AML-193 (cell line): ENCODE measurements at places on chromosomes 2 and 18.

- no peak for DNase-seq
Measured at GRCh38 chr18:13335903-13336302, 117.3 kb downstream of the LDLRAD4 start.

DNA sequence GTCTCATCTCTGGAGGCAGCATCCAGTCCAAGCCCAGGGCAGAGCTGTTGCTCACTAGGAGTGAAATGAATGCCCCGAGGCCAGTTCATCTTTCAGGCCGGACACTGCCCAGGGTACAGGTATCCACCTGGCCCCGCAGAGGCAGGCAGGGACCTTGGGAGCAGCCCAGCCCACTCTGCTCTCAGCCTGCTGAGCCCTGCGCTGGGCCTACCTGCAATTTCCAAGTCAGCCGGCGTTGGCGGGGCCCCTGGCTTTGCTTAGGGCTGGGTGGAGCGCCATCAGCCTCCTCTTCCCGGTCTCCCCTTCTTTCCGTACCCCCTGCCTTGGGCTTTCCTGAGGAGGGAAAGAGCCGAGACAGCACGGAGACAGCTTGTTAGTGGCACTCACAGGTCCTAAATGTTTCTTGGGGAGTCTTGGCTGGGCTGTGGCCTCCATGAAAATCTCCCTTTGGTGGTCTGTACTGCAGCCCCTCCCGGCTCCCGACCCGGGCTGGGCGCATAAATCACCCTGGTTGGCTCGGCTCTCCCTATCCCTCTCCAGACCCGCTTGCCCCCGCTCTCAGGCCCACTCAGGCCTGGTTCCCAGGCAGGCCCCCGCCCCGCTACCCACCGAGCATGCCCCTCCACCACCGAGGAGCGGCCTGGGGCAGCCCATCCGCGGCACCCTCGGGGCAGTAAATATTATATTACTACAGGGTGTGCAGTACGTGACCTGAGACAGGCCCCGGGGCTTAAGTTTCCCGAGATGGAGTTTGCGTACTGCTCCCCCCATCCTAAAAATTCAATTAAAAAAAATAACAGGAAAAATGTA lies 106.7 kb downstream of the DYSF start:
- DNase-seq: no peak

GRCh38 chr2:118309946-118310680 lies 221.8 kb downstream of the INSIG2 start:
- DNase-seq: no peak

GRCh38 chr2:78416625-78417300 lies 608.7 kb upstream of the REG3G start:
- no peak for DNase-seq

- no peak for DNase-seq
Measured at GRCh38 chr18:64082054-64082453, 66.8 kb downstream of the LINC00305 start.

- DNase-seq: no peak
Measured at GRCh38 chr2:204293884-204294747, 251.2 kb upstream of the PARD3B start.

GRCh38 chr2:239041062-239041461 lies 193.2 kb downstream of the TWIST2 start:
- DNase-seq: no peak

DNA sequence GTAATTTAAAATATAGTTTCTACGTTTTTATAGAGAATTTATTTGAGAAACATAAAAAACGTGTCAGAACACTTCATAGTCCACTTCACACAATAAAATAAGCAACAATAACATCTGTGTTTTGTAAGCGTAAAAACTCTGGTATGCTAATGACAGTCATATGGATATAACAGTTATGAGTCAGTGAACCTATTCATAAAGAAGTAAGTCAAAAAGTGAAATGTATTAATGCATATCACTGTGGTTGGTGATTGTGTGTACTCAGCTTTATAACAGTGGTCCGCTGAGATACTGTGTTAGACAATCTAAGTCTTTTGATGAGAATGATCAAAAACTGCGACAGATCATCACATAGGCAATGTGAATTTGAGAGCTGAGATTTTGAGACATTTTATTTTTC lies 153.2 kb downstream of the WDR7 start:
- DNase-seq: no peak

- DNase-seq: peak; percentile 24
Measured at GRCh38 chr2:9230881-9231280, 24.3 kb downstream of the ASAP2 start.

- DNase-seq: no peak
Measured at GRCh38 chr2:144679942-144680341, 160.0 kb upstream of the ZEB2 start.

DNA sequence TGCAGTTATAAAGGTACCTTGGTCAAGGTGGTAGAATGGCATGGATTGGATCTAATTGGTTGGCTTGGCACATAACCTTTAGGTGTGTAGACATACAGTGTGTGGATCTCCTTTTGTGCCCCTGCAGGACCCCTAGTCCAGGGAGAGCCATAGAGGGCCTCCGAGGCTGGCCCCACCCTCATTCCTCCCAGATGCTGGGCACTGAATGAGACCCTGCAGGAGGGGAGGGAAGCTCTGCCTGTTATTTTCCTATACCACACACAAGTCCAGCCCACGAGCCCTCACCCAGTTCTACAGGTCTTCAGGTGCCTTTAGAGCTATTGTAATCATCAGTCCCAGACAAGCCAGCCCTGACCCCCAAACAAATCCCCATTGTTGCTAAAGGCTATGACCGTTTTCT lies 58.9 kb downstream of the KCNF1 start:
- DNase-seq: no peak

GRCh38 chr2:201734111-201734510 lies 35.7 kb upstream of the MPP4 start:
- DNase-seq: no peak

DNA sequence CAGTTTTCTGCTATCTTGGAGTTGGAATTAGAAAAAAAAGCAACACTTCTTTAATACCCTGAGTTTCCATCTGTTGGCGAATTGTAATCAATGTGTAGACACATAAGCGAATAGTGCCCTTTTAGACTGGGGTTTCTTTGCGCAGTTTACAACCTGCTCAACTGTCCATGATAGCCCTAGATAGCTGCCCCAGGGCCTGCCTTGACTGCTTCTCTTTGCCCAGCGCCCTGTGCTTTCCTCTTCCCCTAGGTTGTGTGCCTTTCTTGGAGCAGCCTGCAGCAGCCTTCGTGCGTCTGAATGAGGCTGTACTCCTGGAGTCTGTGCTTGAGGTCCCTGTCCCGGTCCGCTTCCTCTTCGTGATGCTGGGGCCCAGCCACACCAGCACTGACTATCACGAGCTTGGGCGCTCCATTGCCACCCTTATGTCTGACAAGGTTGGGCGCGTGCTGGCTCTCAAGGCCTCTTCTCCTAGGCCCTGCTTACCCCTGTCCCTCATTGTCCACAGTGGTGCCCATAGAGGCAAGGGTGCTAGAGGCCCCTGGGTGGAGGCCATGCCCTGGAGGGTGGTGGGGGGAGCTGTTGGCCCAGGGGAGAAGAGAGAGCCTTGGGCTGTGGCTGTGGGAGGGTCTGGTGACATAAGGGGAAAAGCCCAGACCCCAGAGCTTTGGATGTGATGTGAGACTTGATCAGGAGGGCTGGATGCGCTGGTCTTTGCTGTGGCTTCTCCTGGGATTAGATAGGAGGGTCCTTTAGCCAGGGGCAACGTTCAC lies 6.9 kb downstream of the SLC4A3 start:
- DNase-seq: no peak

DNA sequence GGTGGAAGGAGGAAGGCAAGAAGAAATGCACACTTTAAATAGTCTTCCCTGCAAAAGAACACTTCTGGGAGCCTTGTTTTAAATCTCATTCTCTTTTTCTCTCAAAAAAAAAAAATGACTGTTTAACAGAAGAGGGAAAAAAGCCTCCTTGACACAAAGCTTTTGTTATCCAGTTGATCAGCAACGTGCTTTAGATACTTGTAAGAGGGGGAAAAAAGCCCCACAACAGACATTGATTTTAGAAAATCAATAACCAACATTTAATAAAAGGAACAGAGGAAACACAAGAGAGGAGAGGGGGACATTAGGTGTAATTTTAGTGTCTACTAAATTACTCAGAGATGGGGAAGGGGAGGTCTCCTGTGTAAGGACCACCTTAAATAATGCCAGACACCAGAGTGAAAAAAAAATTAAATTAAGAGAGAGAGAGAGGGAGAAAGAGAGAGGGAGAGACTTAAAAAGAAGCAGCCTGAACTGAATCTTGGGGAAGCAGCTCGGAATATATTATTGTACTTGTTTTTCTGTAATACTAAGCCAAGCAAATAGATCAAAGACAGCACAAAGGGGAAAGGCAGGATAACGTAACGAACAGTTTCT lies 4.7 kb downstream of the ZEB2 start:
- DNase-seq: no peak

GRCh38 chr2:204321910-204322751 lies 223.1 kb upstream of the PARD3B start:
- no peak for DNase-seq

- DNase-seq: no peak
Measured at GRCh38 chr18:11989966-11990380, 8.7 kb downstream of the IMPA2 start.

DNA sequence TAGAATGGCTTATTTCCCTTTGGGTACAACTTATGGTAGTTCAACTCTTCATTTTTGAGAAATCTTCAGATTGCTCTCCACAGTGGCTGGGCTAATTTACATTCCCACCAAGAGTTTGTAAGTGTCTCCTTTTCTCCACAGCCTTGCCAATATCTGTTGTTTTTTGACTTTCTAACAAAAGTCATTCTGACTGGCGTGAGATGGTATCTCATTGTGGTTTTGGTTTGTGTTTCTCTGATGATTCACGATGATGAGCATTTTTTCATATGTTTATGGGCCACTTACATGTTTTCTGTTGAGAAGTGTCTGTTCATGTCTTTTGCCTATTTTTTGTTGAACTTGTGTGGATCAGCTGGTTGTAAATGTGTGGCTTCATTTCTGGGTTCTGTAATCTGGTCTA lies 871.0 kb downstream of the EPHA4 start:
- DNase-seq: no peak

DNA sequence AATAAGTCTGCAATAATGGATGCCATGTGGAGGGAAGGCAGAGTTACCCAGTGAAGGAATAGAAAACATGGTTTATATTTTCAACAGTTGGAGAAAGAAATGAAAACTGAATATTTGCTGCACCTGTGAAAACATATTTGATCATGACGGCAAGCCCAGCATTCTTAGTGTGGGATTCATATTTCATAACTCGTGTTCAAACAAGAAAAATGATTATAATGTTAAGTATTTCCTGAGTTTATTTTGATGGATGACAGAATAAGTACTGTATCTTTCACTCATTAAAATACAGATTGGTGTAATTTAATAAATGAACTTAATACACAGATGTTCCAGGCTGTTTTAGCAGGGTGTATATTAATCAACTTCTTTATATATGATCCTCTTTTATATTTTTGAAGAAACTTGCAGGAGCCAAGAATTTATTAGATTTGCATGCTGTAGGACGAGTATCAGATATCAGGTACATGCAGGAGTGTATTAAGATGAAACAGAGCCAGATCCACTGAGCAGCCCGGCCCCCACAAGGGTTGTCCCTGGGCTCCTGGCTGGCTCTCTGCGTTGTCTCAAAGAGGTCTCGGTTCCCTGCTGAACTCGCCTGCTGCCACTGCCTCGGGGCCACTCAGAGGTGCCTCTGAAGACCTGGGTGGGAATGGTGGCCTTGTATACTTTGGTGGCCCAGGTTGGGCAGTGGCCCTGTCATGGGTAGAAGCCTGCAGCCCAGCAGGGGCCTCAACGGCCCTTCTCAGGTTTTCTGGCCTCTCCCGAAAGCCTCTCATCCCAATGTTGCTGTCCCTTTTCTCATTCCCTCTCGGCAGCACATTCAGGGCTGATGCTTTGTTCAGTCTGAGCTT lies 95.0 kb upstream of the LDAH start:
- no peak for DNase-seq

DNA sequence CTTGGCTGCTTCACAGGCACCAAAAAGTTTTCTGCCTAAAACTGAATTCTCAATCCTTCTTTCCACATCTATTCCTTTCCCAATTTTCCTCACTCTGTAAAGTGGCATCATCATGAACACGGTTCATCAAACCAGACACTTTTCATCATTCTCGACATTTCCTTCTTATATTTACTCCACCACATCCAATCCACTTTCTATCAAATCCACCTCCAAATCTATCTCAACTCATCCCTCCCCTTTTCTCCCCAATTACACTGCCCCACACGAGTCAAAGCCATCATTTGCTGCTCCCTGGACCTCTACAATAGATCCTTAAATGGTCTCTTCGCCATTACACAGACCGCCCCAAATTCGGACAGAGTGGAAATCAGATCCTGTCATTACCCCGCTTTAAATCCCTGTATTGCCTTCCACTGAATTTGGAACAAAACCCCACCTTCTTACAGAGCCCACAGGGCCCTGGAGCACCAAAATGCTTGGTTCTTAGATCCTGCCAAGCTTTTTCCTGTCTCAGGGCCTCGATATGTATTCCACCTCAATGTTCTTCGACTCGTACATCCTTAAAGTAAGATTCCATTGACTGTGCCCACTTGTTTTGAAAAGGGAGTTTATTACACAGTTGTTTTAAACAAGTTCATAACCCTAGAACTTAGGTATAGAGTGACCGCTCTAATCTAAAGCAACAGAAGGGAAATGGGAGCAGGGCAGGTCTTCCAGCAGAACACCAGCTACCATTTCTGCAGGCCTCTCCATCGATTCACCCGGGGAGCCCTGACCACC lies 856 bp downstream of the ACAA2 start:
- no peak for DNase-seq

- DNase-seq: no peak
Measured at GRCh38 chr2:130878316-130878715, 41.6 kb downstream of the ARHGEF4 start.

DNA sequence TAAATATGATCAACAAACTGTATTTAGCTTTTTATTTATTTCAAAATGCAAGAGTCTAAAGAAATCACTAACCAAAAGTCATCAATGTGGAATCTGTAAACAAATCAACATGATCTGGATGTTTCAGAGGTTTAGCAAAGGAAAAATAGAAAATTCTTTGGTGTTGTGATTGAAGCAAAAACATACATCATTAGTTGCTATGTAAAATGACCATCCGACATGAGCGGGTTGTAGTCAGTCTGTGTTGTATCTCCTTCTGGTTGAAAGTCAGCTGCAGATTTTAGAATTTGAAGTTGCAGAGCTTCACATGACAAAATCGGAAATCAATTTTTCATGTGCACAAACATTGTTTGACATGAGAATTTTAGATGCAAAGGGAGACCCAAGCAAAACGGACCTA lies 63.2 kb downstream of the IRS1 start:
- no peak for DNase-seq

DNA sequence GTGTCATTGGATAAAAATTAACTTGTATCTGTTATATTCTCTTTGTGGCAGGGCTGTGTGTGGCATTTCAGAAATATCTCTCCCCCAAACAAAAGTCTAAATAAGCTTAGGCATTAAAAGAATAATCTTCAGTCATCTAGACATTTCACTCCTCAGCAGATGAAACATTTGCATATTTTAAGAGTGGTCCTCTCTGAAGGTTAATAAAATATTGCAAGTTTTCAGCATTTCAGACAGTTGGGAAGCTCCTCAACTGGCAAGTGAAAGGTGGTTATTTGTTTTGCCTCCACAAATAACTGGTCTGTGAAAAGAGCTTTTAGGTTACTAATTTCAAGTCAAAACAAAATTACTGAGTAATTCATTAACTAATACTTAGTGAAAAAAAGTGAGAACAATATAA lies 462.6 kb downstream of the EPHA4 start:
- DNase-seq: no peak

- DNase-seq: no peak
Measured at GRCh38 chr2:184336688-184337087, 261.6 kb upstream of the ZNF804A start.
